Activated CD8-positive, alpha-beta memory T cell treated with anti-CD3 and anti-CD28 coated beads for 1 hour (primary cell): ENCODE measurements at places on chromosomes 2 and 18.
A peak's percentile ranks its signal among the peaks of the same experiment; 100 is the strongest.

- no peak for DNase-seq
These were observed at the start of gene ASTL for GRCh38 chr2:96138179-96139145. TSS of gene ASTL (minus strand) at chr2:96138502. CDS start at chr2:96138436, 66 bp downstream.

- DNase-seq = no peak
These were observed 93.6 kb downstream of the BABAM2 start for GRCh38 chr2:27984153-27984552.

DNA sequence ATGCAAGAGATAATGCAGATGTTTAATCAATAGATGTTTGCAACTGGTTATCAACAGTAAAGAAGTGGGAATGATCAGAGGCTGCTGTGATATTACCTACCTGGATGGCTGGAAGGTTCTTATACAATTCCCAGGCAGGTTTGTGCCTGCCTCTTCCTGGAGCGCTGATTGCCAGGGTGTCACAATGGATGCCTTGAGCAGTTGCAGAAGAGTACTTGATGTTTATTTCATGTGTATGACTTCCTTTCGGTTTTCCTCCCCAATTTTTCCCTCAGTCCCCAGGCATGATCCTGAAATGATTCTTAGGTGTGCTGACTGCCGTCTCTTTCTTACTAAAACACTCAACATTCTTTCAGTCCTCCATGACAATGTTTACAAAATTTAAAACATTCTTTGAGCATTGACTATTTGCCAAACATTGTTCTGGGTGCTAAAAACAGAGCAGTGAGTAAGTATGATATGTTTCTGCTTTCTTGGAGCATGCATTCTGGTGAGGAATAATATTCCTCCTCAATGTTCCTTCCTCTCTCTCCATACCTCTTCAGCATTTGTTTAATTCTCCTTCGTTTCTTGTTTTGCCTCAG is 416.6 kb upstream of the TRIB2 start:
- no peak for DNase-seq

DNA sequence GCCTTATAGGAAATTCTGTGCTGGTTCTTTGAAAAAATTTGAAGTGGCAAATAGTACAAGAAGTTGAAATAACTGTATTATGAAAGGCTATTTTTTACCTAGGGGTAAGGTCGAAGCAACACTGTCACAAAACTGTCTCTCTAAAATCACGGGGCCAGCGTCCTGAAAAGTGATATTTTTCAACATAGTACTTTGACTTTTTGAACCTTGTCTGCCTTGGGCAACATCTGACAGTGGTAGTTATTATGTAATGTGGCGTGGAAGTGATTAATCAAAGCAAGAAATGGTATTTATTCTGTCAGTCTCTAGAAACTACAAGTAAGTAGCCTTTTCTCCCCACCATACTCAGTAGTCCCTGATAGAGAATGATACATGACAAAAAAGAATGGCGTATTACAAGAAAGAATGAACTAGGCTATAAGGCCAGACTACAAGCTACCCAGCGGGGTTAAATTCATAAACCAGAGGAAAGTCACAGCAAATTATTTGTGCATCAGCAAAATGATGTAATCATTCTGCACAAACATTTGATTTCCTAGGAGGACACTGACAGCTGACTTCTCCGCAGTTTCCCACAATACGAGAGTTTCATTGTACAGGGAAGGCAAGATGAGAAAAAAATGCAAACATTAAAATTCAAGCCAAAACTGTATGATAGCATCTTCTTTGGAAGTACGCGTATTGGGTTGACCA is 9.8 kb downstream of the GEN1 start:
- DNase-seq = no peak

DNA sequence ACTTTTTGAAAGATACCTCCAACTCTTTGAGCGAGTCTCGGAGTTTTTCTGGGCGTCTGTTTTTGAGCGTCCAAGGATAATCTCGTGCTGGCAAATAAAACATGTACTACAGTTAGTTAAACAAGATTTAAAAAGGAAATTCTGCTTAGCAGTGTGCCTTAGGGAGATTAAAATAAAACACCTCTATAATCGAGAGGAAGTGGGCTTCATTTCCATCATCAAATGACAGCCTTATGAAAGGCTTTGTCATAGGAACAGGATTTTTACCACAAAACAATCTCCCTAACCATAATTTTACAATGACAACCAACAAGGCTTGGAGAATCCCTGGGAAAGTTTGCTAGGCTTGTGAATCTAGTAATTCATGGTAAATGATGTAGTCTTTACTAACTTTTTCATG is 103.4 kb downstream of the WDPCP start:
- no peak for DNase-seq

GRCh38 chr2:7281231-7282201 is 364.3 kb downstream of the RNF144A start:
- no peak for DNase-seq

DNA sequence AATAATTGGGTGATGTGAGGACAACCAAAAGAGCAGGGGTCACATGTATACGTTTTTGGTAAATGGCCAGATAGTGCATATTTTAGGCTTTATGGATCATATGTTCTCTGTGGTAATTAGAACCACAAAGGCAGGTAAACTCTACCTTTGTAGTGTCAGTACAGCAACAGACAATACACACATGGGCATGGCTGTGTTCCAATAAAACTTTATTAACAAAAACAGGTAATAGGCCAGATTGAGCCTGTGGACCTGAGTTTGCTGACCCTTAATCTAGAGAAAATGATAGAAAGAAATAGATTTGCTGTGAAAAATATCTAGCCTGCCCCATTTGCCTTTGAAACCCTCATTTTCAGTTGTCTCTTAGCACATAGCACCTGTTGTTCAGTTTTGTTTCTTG is 177.2 kb upstream of the CXCR4 start:
- no peak for DNase-seq

GRCh38 chr2:71831193-71831577 is 316.5 kb downstream of the CYP26B1 start:
- DNase-seq = no peak

DNA sequence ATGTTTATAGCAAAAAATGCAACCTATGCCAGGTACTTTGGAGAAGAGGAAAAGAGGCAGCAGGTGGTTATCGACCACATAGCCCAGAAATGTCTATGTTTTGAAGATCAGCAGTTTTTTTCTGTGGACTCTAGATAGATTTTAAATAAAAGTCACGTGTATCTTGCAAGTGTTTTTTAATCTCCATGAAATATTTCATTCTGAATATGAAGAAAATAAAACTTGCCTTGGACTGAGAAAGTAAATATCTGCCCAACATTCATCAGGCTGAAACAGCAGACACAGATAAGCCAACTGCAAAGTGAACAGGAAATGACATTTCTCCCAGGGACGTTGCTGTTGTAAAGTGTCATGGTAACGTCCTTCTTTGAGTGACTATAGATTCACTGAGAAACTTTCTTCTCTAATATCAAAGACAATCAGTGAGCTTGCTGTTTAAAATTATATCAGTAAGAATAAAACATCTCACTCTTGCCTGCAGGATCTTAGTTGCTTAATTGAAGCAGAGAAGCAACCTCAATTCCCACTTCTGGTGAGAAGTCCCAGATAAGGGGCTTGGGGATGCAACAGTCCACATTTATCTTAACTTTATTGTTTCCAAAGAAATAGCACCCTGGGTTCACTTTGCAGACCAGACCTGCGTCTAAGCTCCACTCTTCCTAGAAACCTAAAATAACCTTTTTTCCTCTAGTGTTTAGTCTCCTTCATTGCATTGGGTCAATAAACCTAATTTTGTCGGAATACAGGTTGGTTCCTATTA is 6.3 kb downstream of the MYOM1 start:
- no peak for DNase-seq

DNA sequence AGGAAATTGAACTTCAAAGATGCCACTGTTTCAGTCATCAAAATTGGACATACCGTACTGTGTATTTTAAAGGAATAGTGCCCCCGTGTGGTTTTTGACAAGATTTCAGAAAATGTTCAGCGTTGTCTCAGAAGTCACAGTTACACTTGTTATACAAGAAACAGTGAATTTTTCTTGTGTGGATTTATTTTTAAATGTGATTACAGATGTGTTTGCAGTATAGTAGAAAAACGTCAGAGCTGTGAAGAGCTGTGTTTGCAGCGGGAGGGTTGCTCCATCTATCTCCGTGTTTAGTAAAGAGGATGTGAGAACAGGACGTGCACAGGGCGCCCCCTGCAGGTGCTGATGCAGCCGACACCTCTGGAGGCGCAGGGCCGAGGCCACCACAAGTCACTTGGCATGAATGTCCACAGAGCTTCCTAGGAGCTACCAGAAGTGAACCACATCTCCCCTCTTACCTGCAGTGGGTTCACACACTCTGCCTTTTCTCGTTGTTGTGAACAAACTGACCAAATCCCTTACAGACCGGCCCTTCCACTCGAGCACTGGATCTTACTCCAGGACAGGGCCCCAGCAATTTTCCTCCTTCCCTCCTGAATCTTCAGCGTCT is 73.1 kb downstream of the CACNB4 start:
- DNase-seq = peak; percentile 64
